Stimulated activated CD4-positive, alpha-beta T cell treated with anti-CD3 and anti-CD28 coated beads, Interleukin-4, amount 100 ng/mL, for 4 hours (primary cell): ENCODE measurements at places on chromosomes 16 and 17.

DNA sequence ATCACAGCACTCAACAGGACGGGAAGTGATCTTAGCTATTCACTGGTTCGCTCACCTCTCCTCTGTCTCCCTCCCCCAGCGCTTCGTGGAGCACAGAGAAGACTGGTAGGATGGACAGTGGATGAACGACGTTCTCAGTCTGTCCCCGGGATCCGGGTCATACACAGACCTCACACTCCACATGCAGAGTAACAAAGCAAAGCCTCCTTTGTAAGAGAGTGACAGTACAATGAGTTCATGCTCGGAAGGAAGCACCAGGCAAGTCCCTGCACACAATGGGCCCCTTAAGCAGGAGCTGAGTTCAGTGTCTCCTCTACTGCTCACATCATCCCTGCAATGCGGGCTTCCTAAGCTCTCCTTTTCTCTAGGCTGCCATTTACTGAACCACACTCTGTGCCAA, 356.9 kb downstream of the C16orf95 start:
- DNase-seq: no peak

DNA sequence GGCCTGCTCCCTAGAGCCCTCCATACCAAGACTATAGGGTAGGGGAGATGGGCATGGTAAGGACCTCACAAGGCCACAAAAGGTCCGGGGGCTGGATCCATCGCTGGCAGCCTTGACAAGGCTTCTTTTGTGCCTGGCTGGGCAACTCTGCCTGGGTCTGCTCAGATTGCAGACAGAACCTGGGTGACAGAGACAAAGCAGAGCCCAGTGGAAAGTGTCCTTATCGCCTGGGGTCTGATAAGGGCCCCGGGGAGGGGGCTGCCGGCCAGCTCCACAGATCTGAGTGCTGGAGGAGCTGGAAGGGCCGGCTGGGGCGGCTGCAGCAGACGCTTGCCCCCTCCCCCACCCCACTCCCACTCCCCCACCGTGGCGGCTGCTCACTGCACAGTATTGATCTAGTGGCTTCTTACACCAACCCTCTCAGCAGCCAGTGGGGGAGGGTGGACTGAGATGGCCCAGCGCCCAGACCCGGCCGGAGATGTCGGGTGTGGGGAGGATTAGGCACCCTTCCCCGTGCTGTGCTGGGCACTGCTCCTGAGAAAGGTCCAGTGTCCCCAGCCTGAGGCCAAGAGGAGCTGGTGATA, 7.2 kb downstream of the MMP15 start:
- DNase-seq: no peak

DNA sequence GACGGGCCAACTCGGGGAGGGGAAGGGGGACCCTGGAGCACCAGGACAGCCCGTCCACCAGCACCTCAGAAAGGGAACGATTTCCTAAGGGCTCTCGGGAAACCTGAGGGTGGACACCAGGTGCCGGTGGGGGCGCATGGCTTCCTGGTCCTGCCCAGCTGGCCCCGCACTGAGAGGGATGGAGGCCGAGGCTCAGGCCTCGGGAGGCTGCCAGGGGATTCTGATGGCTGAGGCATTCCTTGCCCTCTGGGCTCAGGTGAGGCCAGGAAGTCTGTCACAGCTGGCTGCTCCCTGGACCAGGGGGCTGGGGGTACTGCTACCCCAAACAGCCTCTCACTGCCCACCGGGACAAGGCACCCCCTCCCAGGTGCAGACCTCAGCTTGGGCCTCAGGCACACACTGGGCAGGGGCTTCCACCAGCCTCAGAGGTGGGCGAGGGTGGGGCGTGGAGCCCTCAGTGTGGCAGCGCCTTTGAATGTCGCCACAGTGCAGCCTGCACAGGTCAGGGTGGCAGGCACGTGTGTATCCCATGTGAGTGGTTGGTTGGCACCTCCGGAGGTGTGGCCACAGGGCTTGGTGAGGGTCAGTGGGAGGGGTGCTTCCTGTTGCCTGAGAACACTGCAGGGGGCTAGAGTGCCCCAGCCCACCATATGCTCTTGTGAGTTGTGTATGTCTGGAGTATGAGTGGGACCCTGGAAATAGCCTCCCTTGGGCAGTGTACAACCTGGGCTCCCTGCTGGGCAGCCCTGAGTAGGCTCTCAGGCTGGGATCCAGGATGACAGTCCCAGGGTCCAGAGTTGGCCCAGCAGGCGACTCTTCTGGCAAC, 3.9 kb upstream of the FSCN2 start:
- DNase-seq: no peak

DNA sequence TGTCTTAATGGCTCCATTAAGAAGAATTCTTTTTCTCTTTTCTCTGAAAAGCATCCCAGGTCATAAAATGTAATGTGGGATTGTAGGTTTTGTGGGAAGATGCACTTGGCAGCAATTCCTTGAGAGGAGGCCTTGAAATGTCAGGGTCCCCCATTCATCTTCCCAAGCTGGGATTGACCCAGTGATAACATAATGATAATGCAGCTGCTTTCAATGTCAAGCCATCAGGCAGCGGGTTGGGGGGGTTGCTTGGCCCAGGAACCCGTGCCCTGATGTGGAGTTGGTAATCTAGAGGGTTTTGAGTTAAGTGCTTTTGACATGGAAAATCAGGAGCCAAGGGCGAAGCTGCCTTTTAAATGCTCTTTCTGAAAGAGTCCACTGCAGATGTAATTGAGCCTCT, 484.0 kb downstream of the WWOX start:
- DNase-seq: no peak

DNA sequence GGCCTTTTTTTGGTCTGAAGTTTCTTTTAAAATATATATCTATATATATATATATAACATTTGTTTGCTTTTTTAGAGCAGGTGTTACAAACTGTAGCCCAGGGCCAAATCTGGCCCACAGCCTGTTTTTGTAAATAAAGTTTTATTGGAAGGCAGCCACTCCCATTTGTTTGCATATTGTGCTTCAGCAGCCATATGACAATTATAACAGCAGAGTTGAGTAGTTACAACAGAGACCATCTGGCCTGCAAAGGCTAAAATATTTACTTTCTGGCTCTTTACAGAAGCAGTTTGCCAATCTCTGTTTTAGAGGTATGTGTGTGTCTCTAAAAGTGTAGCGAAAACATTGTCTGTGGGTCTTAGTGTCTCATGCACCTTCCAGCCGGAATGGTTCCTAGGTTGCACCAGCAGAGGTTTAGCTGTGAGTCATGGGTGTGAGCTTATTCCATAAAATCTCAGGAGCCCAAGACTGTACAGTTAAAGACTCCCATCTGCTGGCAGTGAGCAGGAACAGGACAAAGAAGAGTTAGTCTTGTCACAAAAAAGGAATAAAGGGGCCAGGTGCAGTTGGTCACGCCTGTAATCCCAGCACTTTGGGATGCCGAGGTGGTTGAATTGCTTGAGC, 23.8 kb downstream of the LCMT1 start:
- DNase-seq: no peak

GRCh38 chr16:85435286-85435685, 177.8 kb upstream of the GSE1 start:
- DNase-seq: no peak

- DNase-seq: no peak
Measured at GRCh38 chr17:68195667-68196393, 52.0 kb upstream of the AMZ2 start.

DNA sequence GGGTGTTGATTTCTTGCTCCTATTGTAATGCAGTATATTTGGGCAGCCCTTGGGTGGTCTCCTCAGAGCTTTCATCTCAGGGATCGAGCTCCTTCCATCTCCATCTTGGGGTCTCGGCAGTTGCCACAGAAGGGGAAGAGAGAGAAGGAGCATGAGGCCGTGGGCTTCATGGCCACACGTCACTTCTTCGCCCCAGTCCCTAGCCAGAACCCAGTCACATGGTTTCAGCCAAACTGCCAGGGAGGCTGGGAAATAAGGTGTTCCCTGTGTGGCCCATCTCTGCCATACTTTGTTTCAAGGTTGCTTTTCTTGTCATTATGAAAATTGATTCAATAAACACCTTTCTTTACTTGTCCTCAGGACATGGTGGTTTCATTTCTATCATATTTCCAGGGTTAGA, 68.4 kb upstream of the NKD1 start:
- no peak for DNase-seq

DNA sequence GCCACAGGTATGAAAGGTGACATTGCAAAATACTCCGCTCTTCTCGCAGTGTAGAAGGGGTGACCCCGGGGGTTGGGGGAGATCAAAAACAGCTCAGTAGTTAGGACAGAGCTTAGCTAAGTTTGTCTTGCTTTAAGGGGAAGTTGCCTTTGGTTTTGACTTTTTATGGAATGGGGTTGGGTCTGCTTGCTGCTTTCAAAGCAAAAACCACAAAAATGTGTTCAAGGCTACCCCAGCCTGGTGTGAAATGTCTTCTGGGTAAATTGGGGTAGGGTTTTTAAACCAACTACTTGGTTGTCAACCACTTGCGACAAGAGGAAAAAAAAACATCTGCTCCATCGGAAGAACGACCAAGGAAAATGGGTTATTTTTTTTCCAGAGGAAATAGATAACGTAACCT, 6.2 kb downstream of the FUS start:
- DNase-seq: no peak

GRCh38 chr17:11241611-11242226, 706 bp downstream of the SHISA6 start:
- DNase-seq: no peak

- no peak for DNase-seq
Measured at GRCh38 chr17:47120521-47121095, 68.5 kb downstream of the CDC27 start.

DNA sequence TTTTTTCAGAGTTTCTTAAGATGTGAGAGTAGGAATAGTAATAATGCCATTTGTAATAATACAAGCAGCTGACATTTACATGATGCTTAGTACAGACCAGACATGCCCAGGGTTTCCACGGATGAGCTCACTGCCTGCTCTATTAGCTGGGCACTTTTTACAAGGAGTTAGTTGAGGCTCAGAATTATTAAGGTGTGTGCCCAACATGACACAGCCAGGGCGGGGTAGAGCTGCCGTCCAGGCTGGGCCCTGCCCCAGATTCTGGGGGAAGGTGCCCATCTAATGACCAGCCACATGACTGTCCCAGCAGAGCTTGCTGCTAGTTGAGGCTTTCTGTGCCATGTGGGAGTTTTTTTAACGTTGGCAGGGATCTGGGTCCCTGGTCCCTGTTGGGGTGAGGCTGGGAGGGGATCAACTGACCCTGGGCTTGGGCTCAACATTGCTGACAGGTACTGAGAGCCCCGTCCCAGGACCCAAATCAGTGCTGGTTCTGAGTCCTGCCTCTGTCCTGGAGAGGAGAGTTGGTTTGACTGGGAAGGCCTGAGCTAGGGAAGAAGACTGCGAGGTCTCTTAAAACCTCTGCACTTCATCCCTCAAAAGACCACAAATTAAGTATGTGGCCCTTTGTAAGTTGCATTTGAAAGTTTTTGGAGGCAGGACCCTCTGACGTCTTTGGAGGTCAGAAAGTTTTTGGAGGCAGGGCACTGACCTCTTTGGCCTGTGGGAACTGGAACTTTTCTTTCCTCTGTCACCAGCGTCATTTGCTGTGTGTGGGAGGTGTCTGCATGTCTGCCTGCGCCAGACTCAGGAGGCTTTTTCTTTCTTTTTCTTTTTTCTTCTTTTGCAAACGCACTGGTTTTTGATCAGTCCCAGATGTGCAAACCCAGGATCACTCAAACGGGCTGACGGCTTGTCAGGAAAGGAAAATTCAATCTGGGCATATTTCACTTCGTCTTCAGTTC, 2.2 kb downstream of the CRISPLD2 start:
- DNase-seq: no peak

DNA sequence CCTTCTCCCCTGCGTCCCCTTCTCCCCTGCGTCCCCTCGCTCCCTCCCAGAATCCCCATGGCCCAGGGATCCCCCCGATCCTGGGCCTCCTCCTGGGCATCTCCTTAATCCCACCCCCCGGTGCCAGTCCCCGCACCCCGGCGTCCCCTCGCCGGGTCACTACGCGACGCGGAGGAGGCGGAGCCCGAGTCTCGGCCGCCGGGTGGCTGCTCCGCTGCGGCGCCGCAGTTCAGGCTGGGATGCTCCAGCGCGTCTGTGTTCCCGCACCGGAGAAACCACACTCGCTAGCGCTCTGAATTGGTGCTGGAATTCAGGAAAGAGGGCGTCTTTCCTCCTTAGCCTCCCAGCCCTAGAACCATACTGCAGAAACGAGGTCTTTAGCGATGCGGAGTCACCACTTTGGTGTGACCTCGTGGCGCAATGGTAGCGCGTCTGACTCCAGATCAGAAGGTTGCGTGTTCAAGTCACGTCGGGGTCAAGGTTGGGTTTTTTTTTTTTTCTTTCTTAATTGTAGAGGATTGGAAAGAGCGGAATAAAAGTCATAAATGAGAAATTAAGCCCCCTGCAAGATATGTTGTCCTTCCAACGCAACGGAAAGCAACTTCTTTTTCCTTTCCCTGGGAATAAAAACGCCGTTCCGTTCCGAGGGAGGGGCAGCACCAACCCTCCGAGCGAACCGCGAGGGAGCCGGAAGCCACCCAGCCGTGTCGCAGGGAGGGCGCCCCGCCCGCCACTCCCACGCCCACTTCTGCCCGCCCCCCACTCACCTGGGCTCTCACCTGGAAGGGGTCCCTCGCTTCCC, 25.7 kb upstream of the SLC47A1 start:
- peak; percentile 81 for DNase-seq

- DNase-seq: no peak
Measured at GRCh38 chr16:58485184-58485887, 14.6 kb upstream of the NDRG4 start.

GRCh38 chr16:86287664-86288201, 222.6 kb upstream of the FOXF1 start:
- no peak for DNase-seq

DNA sequence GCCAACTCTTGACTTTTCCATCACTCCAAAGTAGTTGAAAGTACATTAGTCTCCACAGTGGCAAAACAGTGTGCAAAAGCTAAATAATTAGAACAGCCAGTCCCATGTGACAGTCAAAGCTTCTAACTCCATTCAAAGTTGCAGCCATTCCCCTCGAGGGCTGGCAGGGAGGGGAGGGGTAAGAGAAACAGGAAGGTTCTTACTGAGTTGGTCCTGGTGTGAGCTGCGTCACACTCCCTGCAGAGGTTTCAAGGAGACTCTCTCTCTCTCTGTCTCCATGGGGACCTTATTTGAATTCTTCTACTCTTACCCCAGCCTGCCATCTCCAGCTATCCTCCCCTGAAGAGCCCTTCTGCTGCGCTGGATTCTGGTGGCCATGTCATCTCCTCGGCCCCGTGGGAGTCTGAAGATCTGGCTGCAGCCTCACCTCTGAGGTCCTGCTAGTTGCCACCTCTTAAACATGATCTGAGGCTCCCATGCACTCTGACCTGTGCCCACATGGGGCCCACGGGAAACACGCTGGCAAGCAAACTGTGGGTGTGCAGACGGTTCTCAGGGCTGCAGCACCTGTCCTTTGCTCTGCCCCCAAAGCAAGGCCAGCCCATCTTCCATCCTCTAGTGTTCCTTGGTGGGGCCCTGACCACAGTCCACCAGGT, 23.3 kb upstream of the STH start:
- no peak for DNase-seq

- DNase-seq: no peak
Measured at GRCh38 chr16:50531901-50532300, 16.3 kb upstream of the NKD1 start.

GRCh38 chr17:4032738-4033137, 68.5 kb upstream of the ATP2A3 start:
- DNase-seq: no peak
